ENCODE measurements at places on chromosomes 12 and 14. TPM values are rescaled to one million over a fixed set of nuclear protein-coding genes. Genes with fewer than 3 reads are reported as not detected.

Gene KCNA5
- 5.1 TPM for total RNA-seq

GRCh38 chr12:99810718-99811593 is 163.4 kb downstream of the GARIN6 start:
- DNase-seq, result peak; percentile 42

Gene KRT83
- total RNA-seq, result not detected

DNA sequence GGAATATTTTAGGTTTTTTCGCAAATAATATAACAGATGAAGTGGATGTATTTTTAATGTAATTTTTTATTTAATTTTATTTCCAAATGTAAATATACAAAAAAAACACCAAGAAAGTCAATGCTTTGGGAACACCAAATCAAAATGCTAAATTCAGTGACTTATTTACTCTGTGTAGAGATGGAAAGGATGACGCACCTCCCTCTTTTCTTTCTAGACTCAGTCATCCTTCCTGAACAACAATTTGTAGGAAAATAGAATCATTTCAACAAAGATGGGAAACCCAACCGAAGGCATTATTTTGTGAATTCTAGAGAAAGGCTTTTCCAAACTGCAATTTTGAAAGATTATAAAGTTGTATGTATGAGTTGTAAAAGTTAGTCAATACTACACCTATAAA is 57.7 kb downstream of the CCER1 start:
- no peak for DNase-seq

DNA sequence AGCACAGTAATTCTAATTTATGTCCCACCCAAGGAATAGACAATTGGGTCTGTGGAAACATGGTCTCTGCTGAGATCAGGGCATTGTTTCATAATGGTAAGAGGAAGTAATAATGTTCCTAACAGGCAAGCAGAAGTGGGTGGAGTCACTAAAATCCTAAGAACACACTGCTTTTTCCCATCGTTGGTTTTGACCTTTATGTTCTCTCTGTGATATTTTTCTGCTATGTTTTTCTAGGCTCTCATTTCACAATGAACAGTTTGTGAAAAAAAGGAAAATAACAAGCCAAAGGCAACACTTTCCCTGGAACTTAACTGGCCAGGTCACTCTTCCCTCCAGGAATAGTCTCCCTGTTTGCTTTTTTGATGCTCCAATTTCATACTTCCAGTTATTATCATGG is 80.6 kb upstream of the OVCH1 start:
- DNase-seq, result no peak

Gene TSPAN11
- total RNA-seq, result 26.1 TPM

Gene SIRT4
- total RNA-seq, result 7.4 TPM

DNA sequence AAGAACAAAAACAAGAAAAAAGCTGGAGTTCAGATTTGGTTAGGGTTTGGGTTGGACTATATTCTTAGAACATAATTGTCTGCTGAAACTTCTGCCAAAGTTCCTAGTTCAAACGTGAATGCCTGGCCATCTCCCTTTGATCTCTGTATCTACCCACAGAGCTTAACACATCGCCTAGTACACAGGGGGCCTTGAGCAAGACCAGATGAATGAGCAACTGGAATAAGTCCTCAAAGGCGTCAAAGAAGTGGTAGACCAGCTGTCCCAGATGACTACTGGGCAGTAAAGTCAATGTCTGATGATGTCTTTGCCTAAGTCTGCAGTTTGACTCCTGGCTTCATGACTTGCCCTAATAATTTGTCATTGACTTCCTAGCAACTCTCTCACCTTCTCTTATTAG is 13.9 kb upstream of the STAB2 start:
- no peak for DNase-seq

- DNase-seq, result no peak
Observed at GRCh38 chr12:13007496-13008233, 7.6 kb upstream of the HEBP1 start.

GRCh38 chr12:102433304-102433703 is 47.1 kb downstream of the IGF1 start:
- DNase-seq, result no peak

GRCh38 chr12:103181366-103182152 is 224.1 kb downstream of the ASCL1 start:
- no peak for DNase-seq

DNA sequence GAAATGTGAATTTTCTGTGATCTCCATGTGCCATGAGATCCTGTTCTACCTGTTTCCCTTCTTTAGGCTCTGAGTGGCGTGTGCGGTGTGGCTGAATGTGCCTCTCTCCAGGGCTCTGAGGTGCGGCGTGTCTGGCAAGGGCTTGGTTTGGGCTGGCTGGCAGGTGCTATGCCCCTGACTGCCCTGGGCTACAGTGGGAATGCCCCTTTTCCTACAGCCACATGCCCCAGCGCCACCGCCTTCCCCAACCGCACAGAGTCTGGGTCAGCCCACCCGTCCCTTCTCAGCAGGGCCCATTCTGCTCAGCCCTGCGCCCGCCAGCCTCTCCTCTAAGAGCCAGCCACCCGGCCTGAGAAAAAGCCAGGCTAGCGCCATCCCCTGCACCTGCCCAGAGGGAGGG is 24.7 kb downstream of the BTBD6 start:
- DNase-seq, result no peak

DNA sequence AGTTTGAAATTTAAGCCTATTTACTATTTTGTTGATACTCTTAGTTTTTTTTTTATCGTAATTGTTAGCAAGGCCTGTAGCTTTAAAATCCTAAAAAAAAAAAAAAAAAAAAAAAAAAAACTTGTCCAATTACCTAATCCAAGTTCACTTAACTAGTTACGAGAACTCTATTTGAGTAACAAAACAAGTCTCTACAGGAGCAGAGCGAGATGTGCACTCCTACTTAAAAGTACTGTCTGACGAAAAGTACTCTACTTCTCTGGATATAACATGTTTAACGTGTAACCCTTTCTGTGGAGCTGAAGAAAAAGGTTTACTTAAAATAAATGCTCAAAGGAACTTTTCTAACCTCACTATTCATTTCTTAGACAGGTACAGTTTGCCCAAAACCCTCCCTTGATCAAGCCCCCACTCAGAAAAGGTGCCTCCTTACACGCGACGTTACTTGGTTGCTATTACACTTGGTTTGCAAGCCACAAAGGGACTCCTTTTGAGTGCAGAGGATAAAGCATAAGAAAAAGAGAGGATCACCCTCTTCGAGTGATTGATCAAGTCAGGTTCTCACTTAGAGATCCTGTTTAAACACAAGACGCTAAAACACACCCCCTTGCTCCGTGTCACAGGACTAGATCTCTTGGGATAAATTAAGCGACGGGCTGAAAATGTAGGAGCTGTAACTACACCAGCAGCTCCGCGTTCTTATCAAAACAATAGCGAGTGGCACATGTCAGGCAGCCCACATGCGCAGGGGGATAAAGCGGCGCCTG is 2.2 kb downstream of the BAZ1A start:
- DNase-seq, result peak; percentile 59

All from cardiac muscle cell (in vitro differentiated cells and primary cell).